ENCODE measurements at places on chromosomes 12 and 14.

- DNase-seq: no peak
Observed at GRCh38 chr12:25352083-25352918, 101.6 kb upstream of the KRAS start.

DNA sequence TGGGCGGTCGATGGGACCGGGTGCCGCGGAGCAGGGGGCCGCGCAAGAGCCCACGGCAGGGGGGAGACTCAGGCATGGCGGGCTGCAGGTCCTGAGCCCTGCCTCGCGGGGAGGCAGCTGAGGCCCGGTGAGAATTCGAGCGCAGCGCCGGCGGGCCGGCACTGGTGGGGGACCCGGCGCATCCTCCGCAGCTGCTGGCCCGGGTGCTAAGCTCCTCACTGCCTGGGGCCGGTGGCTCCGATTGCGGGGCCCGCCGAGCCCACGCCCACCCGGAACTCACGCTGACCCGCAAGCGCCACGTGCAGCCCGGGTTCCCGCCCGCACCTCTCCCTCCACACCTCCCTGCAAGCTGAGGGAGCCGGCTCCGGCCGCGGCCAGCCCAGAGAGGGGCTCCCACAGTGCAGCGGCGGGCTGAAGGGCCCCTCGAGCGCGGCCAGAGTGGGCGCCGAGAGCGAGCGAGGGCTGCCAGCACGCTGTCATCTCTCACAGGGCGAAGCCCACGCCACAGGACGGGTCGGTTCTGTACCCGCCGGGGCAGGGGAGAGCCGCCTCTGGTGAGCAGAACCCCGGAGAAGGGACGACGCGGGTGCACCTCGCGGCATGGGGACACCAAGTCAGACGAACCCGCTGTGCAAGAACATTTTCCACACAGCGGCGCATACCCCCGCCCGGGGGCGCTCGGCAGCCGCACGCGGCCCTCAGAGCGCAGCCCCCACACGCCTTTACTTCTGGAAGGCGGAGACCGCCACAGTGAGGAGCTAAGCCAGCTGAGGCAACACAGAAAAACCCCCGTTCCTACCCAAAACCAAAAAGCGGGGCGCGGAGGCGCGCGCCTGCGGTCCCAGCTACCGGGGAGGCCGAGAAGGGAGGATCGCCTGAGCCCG, 1.2 kb upstream of the SIVA1 start:
- DNase-seq: no peak

GRCh38 chr14:81315341-81315740, 84.8 kb downstream of the STON2 start:
- no peak for DNase-seq

DNA sequence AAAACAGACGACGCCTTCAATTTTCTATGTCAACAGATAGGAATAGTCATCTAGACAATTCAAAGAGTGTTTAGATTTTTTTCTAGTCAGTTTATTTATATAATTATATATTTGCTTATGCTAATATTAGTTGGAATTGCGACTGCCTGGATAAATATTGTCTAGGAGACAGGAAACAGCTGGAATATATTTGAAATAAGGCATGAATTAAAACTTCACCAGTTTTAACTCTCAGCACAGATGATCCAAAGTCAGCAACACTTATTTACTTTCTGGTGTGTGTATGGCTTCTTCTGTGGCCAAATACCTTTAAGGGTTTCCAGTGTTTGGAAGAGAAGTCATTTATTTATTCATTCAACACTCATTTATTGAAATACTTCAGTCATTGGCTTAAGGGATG, 1215.4 kb upstream of the USP15 start:
- DNase-seq: no peak

DNA sequence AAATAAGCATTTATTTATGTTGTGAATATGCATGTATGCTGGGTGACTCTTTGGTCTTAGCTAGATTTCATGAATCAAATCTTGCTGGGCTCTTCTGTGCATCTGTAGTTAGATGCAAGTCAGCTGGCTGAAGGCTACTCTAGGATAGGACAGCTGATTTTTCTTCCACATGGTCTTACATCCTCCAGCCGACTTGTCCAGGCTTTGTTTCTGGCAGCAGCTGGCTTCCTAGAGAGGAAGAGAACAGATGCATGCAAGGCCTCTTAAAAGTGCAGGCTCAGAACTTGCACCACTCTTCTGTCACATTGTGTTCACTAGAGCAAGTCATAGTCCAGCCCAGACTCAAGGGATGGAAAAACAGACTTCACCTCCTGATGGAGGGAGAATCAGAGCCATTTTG, 435.4 kb upstream of the STXBP6 start:
- no peak for DNase-seq

DNA sequence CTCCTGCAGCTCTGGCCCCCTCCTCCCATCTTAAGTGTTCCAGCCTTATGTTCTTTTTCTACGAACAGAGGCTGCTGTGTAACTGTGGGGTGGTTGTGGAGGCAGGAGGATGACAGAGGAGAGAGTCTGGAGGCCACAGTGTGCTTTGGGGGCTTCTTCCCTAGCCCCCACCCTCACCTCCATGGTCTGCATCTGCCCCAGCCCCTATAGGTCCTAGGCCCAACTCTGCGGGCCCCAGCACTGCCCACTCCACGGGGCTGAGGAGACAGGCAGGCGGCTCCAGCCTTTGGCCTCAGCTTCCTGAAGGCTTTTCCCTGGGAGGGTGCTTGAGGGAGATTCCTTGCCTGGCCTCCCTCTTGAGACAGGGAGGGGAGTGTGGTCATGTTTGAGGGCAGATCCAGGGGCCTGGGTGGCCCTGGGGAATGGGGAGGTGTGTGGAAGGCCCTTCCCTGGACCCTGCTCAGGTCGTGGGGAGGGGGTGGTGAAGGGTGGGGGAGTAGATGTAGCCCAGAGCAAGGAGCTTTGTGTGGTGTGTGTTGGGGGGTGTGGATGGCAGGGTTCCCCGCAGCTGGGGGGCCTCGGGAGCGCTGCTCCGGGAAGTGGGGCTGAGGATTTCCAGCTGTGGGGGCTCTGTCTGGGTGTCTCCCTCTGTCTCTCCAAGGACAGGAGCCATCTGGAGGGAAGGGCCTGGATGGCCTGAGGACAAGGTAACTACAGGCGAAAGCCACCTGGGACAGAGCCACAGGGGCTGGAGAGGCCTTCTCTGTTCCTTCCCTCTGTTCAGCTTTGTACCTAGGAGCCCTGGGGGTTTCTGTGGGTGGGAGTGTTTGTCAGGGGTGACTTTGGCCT, 1.1 kb downstream of the SMIM41 start:
- no peak for DNase-seq
